ENCODE measurements at places on chromosomes 3 and 15. TPM values are rescaled to one million over a fixed set of nuclear protein-coding genes. Genes with fewer than 3 reads are reported as not detected.

CACNA2D3 gene
- 11.2 TPM for total RNA-seq

DNA sequence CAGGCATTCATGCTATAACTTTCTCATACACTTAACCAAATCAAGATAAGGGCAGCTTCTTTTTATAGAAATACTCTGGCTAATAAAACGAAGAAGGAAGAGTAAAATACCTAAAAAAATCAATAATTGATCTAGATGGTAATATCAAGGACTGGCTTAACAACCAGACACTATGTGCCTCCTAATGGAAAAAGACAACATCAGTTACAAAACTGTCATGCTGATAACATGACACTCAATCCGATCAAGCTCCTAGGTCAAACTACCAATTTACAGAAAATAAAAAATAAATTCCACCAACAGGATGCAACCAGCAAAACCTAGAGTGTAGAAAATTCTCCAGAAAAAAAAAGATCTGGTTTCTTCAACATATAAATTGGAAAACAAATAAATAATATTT is 634.6 kb downstream of the IGSF11 start:
- no peak for DNase-seq

DNA sequence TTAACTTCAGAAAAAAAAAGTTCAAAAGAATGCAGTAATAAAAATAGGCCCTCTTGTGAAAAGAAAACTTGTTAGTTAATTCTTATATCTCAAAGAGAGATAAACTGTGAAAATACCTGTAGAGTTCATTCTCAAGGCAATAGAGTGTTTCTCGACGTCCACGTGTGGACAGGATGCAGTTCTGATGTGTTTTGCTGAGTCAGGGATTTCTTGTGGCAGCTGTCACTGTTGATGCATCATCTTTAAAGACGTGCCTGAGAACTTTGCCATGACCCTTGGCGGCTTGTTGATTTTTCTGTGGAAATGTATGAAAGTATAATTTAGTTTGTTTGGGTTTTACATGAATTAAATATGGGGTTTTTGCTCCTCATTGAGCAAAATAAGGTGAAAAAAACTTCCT is 702.2 kb downstream of the NLGN1 start:
- no peak for DNase-seq

GRCh38 chr3:13420045-13420830 is at the start of gene NUP210:
Gene NUP210, minus strand, starts transcription at chr3:13420322. Its CDS starts 96 bp downstream, at chr3:13420226.
- DNase-seq = peak; percentile 69

- DNase-seq = no peak
These were observed 129.3 kb downstream of the EEFSEC start for GRCh38 chr3:128282380-128283196.

- DNase-seq = no peak
These were observed 32.1 kb downstream of the CLDN18 start for GRCh38 chr3:138042043-138042442.

All from kidney (tissue), 22 donors.